Activated CD4-positive, alpha-beta T cell treated with anti-CD3 and anti-CD28 coated beads, Interleukin-2, amount 10 ng/mL, durations not matched to agents 7 days and 5 days (primary cell): ENCODE measurements at places on chromosomes 2 and 18. TPM values are rescaled to one million over a fixed set of nuclear protein-coding genes. Genes with fewer than 3 reads are reported as not detected.

Gene DOK6
- not detected for total RNA-seq

Gene TMEM178A
- total RNA-seq = 0.32 TPM

Gene EHBP1
- total RNA-seq = 24.7 TPM

Gene TMEM17
- not detected for total RNA-seq

Gene SH2D6
- total RNA-seq = 0.10 TPM

Gene DBI
- 130 TPM for total RNA-seq
